ENCODE measurements at places on chromosomes 16 and 17.

- DNase-seq, result no peak
These were observed 142.3 kb upstream of the ZFHX3 start for GRCh38 chr16:73190256-73190655.

DNA sequence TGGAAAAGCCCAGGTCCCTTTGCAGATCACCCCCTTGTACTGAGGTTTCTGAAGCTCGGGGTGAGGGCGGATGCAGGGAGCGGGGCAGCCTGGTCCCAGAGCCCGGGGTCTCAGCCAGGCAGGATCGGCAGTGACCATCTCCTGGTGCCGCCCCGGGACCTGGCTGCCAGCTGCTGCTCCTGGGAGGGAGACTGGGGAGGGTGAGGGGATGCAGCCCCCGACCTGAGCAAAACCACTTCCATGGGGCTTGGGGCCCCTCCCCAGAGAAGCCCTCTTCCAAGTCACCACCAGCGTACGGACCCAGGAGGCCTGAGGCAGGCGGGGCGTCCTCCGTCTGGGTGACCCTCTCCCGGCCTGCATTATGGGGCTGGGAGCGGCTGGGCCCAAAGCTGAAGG lies 14.8 kb downstream of the CD7 start:
- DNase-seq, result no peak

DNA sequence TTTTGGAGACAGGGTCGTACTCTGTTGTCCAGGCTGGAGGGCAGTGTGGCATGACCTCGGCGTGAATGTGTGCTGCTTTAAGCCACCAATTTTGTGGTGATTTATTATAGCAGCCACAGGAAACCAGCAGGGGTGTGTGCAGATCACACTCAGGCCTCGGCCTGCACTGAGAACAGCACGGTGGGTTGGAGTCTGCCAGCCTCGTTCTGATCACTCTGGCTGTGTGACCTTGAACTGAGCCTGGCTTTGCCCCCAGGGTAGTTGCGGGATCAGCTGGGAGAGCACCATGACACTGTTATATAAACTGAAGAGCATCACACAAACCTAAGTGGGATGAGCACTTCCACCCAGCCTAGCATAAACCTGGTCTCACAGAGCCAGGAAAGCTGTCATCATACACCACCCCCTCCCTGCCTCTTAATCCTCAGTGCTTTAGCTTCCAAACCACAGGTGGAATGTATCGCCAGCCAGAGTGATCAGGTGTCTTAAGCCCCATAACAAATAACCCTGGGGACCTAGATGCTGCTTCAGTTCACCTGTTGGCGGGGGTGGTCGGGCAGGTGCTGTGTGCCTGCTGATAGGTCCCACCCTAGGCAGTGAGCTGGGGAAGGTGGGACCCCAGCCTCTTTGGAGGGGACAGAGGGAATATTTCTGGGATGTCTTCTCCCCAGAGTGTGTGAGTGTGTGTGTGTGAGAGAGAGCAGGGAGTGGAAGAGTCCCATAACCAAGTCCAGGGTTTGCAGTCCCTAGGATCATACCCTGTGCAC lies 28.6 kb upstream of the NDRG4 start:
- no peak for DNase-seq

DNA sequence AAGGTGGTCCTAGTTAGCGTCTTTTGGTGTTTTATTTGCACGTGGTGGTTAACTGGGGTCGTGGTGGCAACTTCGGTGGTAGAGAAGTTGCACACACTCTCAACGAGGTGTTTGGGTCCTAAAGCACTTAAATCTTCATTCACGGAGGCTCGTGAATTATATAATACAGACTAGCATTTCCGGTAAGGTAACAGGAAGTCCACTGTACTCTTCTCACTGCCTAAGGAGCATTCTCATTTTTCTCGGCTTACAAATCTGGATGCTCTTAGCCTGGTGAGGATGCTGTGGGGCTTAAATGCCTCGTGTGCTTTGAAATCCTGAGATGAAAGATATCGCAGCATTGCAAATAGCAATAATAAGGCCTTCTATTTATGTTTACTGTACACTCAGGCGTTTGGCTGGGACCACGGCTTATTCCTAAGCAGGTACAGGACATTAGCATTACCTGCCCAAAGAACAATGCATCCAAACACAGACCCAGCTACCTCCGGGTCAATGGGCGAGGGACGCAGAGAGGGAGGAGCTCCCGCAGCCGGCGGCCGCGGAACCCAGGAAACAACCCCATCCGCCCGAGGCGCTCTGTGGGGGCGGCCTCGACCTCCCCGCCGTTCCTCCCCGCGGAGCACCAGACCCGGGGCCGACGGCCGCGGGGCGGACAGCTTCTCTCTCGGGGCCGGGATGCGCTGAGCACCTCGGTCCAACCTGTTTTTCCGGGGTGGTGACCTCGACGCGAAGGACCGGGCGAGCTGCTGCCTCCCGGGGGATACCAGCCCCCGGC lies 856 bp downstream of the DNAJA2 start:
- no peak for DNase-seq

DNA sequence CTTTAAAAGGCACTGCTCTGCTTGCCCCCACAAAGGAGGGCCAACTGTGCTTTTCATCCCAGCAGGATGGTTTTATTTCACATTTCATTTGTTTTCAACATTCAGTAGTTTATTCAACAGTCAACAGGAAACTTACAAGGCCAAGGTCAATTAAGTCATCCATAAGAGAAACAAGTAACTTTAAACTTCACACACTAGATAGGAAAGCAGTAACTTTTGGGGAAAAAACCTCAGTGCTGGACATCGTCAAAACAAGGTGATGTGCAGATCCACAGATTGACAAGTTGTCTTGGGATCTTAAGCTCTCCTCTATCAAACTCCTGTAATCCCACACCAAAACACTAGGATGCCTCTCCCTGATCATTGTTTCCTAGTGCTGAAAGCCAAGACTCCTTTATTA lies 18.5 kb downstream of the NFE2L1 start:
- no peak for DNase-seq

- no peak for DNase-seq
These were observed 520.9 kb upstream of the CDH5 start for GRCh38 chr16:65845466-65846209.

GRCh38 chr16:17177242-17177958 lies 293.4 kb downstream of the XYLT1 start:
- no peak for DNase-seq

GRCh38 chr16:12971241-12971640 lies 69.8 kb downstream of the SHISA9 start:
- DNase-seq, result no peak

GRCh38 chr17:77424585-77425344 lies 284.0 kb downstream of the SEC14L1 start:
- peak; percentile 93 for DNase-seq

DNA sequence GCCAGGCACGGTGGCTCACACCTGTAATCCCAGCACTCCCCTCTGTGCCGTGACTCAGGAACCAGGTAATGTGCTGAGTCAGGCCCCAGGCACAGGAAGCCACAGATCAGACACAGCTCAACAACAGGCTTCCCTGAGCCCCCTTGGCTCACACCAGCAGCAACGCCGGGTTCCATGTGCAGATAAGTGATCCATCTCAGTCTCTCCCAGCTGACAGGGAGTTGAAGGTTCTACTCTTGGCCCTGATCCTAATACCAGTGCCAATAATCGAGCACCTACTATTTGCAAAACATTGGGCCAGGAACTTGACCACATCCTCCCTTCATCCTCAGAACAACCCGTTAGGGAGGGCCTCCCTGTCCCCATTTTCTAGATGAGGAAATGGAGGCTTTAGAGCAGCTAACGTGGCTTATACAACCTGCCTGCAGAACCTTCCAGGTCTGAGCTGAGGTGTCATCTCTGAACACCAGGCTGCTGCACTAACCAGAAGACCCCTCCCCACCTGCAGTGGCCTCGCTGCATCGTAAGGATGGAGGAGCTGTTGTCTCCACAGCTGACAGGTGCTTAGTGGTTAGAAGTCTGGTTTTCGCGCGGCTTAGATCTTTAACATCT lies 64.8 kb upstream of the AMZ2 start:
- no peak for DNase-seq
